H9 (cell line): ENCODE measurements at places on chromosomes 16 and 17. TPM values are rescaled to one million over a fixed set of nuclear protein-coding genes. Genes with fewer than 3 reads are reported as not detected.

DNA sequence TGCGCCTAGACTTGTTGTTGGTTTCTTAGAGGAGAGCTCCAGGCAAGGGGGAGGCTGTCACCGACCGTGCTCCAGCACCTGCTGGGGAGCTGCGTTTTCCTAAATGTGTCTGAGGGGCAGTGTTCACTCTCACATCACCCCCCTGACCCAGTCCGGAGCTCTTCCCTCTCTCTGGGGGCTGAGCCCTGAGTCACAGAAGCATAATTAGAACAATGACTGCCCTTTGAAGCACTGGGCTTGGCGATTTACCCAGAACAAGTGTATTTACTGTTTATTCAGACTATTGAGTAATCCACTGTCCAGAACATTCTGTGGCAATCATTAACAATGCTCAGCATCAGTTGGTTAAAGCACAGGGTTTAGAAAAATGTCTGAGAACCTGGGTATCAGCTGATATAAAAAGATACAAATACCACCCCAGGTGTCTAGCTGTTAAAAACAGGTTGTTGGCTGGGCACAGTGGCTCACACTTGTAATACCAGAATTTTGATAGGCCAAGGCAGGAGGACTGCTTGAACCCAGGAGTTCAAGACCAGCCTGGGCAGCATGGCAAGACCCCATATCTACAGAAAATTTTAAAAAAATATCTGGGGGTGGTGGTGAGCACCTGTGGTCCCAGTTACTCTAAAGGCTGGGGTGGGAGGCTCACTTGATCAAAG is 8.1 kb downstream of the CES4A start:
- no peak for DNase-seq

DNA sequence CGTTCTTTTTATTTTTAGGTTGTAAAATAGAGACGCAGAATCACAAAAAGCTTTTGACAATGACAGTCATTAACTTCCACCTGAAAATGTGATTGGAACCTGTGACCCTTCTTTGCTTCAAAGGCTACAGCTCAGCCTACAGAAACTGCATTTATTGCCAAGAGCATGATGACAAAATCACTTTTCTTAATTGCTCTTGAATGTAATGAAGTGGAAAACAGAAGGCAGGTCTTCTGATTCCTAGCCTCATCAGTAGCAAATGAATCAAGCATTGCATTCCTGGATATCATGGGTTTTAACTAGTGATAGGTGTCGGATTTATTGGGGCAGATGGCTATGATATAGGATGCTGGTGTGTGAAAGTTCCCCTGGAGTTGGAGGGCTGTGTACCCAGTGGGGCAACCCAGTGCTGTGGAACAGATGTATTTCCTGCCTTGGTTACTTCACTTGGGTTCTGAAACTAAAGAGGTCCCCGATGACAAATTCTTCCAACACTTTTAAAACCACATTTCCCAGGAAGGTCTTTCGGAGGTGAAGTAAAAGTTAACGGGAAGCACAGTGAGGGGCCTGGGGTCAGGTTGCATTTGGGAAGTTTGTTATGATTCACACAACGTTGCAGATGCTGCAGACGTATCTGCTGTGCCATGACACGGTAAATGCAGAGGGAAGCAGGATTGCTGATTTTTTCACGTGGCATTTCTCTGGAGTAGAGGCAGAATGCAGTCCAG is 127.5 kb downstream of the HS3ST3A1 start:
- no peak for DNase-seq

GRCh38 chr17:6350806-6351205 is 84.1 kb downstream of the AIPL1 start:
- no peak for DNase-seq

GRCh38 chr17:48636177-48637018 is 10.2 kb upstream of the HOXB9 start:
- peak; percentile 99 for DNase-seq

DNA sequence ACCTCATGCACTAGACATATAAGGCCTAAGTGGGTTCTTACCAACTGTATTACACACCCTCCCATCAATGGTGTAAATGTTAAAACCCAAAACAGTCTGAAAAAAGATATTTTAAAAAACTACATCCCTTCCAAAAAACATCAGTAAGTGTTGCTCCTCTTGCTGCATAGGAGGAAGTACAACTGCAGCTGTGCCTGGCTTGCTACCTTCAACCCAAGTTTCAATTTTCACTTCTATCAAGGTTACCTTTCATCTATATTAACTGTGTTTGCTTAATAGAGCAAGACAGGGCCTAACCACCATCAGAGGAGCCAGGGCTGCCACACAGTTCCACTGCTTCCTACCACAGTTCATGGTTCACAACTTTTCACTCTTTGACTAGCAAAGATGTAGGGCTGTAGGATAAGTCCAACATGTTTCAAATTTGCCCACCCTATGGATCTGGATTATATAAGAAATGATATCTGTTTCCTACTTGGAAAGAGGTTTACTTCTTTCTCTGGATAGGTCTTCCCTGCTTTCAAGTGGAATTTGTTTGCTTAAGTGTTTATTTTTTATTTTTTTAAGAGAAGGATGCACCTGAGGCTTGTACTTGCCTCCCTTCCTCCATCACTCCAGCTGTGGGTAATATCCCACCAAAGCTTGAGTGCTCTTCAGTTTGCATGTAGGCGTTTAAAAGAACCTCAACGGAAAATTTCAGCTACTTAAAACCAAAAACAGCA is 56.7 kb downstream of the GRB7 start:
- DNase-seq, result no peak

- no peak for DNase-seq
These were observed 12.5 kb downstream of the CYB5B start for GRCh38 chr16:69436896-69437295.

- DNase-seq, result no peak
These were observed 206.2 kb downstream of the CNTNAP4 start for GRCh38 chr16:76483307-76483909.

DNA sequence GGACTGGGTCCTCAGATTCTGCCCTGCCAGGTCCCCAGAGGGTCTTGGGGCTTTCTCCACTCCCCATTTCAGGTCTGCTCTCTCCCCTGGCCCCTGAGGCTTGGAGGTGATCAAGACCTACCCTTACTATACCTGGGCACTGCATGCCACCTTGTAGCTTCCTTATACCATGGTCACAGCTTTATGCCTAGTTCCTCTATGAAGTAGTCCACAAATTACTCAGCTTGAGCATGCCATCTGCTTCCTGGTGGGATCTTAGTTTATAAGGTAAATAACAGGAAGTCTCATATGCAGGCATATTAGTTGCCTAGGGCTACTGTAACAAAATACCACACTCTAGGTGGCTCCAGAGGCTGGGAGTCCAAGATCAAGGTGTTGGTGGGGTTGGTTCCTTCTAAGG is 11.0 kb upstream of the PMFBP1 start:
- DNase-seq, result no peak

DNA sequence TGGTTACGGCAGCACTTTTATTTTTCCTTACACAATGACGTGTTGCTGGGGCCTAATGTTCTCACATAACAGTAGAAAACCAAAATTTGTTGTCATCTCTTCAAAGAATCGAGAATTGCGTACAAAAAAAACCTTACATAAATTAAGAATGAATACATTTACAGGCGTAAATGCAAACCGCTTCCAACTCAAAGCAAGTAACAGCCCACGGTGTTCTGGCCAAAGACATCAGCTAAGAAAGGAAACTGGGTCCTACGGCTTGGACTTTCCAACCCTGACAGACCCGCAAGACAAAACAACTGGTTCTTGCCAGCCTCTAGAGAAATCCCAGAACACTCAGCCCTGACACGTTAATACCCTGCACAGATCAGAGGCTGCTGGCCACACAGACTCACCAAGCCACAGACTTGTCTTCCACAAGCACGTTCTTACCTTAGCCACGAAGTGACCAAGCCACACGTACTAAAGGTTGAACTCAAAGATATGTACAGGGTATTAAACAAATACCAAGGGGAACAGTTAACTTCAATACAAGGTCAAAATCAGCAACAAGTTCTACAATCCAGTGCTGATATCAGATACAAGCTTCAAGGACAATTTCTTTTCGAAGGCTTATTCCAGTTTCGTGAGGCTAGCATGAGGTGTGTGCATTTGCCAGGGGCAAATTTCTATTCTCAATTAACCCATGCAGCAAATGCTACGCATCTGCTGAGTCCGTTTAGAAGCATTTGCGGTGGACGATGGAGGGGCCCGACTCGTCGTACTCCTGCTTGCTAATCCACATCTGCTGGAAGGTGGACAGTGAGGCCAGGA is 2.4 kb downstream of the ACTG1 start:
- peak; percentile 29 for DNase-seq

DNA sequence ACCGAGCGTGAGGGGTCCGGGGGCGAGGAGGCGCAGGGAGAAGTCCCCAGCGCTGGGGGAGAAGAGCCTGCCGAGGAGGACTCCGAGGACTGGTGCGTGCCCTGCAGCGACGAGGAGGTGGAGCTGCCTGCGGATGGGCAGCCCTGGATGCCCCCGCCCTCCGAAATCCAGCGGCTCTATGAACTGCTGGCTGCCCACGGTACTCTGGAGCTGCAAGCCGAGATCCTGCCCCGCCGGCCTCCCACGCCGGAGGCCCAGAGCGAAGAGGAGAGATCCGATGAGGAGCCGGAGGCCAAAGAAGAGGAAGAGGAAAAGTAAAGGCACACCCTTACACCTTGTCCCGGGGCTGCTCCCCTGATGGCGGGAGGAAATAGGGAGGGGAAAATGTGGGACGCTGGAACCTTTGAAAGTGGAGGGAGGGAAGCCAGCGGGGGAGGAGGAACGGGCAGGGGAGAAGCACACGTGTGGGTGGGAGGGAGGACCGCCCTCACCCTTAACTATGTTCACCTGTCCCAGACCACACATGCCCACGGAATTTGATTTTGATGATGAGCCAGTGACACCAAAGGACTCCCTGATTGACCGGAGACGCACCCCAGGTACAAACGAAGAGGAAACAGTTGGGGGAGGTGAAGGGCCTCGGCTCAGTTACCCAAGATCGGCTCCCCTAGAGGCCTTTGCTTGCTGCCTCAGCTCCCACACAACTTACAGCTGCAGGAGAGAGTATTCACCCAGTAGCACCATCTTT is 916 bp downstream of the PAGR1 start:
- peak; percentile 67 for DNase-seq

- DNase-seq, result no peak
These were observed 8.2 kb downstream of the HLF start for GRCh38 chr17:55272711-55273578.

DNA sequence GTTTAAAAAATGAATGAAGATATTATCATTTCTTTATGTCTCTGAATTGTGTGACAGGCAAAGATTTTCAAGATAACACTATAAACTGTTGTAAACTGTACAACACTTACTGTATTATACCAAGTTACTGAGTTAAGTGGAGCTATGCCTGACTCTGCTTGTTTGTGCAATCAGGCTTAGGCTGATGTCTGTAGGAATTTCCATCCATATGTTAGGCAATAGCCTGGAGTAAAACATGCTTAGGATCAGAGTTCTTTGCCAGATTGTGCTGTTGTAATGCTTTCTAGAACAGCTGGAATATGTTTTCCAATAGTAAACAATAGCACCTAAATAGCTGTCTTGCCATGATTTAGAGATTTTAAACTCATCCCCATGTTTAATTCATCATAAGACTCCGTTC is 1496.7 kb downstream of the CDH11 start:
- DNase-seq, result no peak

DNA sequence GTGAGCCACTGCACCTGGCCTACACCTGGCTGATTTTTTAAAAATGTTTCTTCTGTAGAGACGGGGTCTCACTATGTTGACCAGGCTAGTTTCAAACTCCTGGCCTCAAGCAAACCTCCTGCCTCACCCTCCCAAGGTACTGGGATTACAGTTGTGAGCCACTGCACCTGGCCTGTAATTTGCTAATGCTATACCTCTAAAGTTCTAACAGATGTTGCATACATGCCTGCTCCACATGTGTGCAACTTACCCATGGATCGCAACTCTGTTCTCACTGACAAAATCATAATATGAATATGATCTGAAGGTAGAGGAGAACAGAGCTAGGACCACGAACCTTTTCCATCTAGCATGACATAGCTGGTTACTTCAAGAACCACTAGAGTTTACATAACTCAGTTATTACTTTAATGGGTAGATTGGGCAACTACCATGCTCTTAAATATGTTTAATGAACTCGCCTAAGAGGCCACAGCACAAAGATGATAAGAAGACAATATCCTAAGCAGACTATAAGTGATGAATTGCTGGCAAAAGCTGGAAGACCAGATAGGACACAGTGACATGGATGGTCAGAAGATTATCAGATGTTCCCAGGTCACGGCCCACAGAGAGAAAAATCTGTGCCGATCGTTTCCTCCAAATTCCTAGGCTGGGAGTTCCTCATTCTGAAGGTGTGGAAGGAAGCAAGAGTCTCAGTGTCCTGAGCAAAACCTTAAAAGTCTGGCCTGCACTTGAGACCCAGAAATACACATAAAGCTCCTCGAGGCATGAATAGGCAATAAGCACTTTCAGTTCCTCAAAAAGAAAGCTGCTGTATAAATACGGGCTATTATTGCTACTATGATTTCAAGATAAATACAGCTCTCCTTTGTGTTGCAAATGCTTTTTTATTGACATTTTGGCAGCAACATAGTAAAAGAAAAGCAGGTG is 53.6 kb upstream of the ICAM2 start:
- DNase-seq, result no peak

DNA sequence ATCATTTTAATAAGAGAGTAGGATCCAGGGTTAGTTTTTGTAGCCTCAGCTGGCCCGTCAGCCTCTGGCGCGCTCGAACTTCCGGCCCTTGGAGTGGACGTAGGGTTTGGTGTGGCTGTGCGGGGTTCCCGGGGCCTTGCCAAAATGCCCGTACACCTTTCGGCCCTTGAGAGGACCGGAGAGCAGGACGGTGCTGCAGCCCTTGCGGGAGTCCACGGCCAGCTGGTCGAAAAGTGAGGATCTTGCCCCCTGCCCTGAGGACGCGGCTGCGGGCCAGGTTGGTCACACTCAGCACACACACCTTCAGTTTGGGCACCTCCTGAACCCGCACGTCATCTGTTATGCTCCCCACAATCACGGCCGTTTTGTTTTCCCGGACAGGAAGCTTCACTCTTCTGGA is 42.2 kb upstream of the CNTNAP4 start:
- no peak for DNase-seq

- DNase-seq, result no peak
These were observed 11.1 kb upstream of the FUS start for GRCh38 chr16:31168848-31169247.

GRCh38 chr16:31888735-31889134 is 15.1 kb downstream of the ZNF267 start:
- no peak for DNase-seq

- no peak for DNase-seq
These were observed 165.5 kb downstream of the GRIN2A start for GRCh38 chr16:10016752-10017151.

DNA sequence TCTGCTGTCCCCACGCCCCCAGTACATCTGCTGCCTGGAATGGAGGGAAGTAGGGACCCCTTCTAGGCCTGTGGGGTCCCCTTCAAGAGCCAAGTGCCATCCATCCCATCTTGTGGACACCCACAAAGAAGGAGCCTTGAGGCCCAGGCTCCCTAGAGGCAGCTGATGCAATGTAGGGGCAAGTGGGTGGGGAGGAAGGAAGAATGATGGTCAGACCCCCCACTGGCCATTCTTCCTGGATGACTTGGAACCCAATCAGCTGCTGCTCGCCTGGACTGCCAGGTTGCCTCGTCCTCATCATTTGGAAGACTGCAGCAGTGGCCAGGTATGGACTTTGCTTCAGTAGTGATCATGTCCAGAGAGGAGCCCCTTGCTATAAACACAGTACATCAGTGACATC is 48.9 kb downstream of the SMPD3 start:
- no peak for DNase-seq

- DNase-seq, result peak; percentile 66
These were observed 77.5 kb upstream of the N4BP1 start for GRCh38 chr16:48687421-48688038.

Gene PLCG2
- total RNA-seq, result 5.4 and 6.0 TPM in 2 replicates

Gene MMP28
- not detected in 2 replicates for total RNA-seq

Gene TMEM100
- total RNA-seq, result 0.17 TPM in 1 of 2 replicates, not detected in the other

Gene CCL2
- total RNA-seq, result 1.4 and 1.6 TPM in 2 replicates

Gene SLC35G6
- not detected in 2 replicates for total RNA-seq

Gene DPEP2
- total RNA-seq, result not detected in 2 replicates

Gene ITGA2B
- 8.3 and 10.1 TPM in 2 replicates for total RNA-seq
